ENCODE measurements at places on chromosomes 12 and 14. TPM values are rescaled to one million over a fixed set of nuclear protein-coding genes. Genes with fewer than 3 reads are reported as not detected.

The CDCA4 gene
- 54.2 TPM for total RNA-seq

The PWP1 gene
- 28.0 TPM for total RNA-seq

The EGLN3 gene
- 8.3 TPM for total RNA-seq

The AICDA gene
- not detected for total RNA-seq

The TAS2R42 gene
- not detected for total RNA-seq

The GALNT16 gene
- total RNA-seq = 0.12 TPM

The DEGS2 gene
- total RNA-seq = 3.2 TPM

The LRP1 gene
- total RNA-seq = 5.9 TPM

The STAC3 gene
- total RNA-seq = 5.4 TPM

The CD163 gene
- total RNA-seq = not detected

The TXNDC16 gene
- 7.0 TPM for total RNA-seq

The C14orf180 gene
- total RNA-seq = not detected

The PYGL gene
- 1.8 TPM for total RNA-seq

The APOF gene
- total RNA-seq = not detected

The CACNA2D4 gene
- total RNA-seq = 5.4 TPM

The SETD3 gene
- 49.8 TPM for total RNA-seq

The DHRS2 gene
- total RNA-seq = 1.3 TPM

The WBP11 gene
- 95.5 TPM for total RNA-seq

The KLRC4 gene
- 0.75 TPM for total RNA-seq

The GYS2 gene
- not detected for total RNA-seq

The RNU7-1 gene
- total RNA-seq = not detected

The KSR2 gene
- 0.04 TPM for total RNA-seq

The BHLHE41 gene
- total RNA-seq = not detected

The PABPN1 gene
- total RNA-seq = 242 TPM

The CLEC12A gene
- total RNA-seq = not detected

The KERA gene
- total RNA-seq = not detected

The TCL1B gene
- not detected for total RNA-seq

The RNASE7 gene
- not detected for total RNA-seq

The KCNK13 gene
- not detected for total RNA-seq

The IL26 gene
- total RNA-seq = not detected

The ZNF839 gene
- total RNA-seq = 19.8 TPM

The RASSF3 gene
- 36.0 TPM for total RNA-seq

The PROX2 gene
- total RNA-seq = 0.93 TPM

The MYO1A gene
- total RNA-seq = 4.7 TPM

The FLVCR2 gene
- 18.3 TPM for total RNA-seq

The FRMD6 gene
- 6.5 TPM for total RNA-seq

The TAC3 gene
- 1.7 TPM for total RNA-seq

The SMCO2 gene
- 0.37 TPM for total RNA-seq

The ACTR10 gene
- 37.4 TPM for total RNA-seq

The DHRS1 gene
- total RNA-seq = 13.3 TPM

The DNAJC22 gene
- total RNA-seq = 0.11 TPM

The TAS2R7 gene
- not detected for total RNA-seq

The KRT73 gene
- 0.98 TPM for total RNA-seq

The CCDC197 gene
- 0.49 TPM for total RNA-seq

The ATXN2 gene
- total RNA-seq = 51.6 TPM

The DCN gene
- not detected for total RNA-seq

The GLT1D1 gene
- 0.60 TPM for total RNA-seq

The SOAT2 gene
- total RNA-seq = 0.59 TPM

The CMA1 gene
- total RNA-seq = not detected

The RPS6KL1 gene
- 1.1 TPM for total RNA-seq
